NCI-H524 (cell line): ENCODE measurements at places on chromosomes 1 and 21.

DNA sequence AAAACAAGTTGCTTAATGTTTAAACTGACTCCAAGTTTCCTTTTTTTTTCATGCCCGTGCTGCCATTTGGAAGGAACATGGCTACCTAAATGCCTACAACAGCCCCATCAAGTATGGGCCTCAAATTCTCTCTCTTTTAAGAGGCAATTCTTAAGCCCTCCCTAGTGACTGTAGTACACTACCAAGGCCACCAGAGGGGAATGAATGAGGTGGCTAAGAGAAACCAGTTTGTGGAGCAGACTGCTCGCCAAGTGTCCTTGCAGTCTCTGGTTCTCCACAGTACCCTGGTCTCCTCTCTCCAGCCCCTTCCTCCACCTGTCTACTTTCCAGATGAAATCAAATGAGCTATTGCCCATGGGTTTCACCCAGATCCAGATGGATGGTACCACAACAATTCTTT is 1809.6 kb downstream of the BRINP3 start:
- DNase-seq: no peak

GRCh38 chr1:229991104-229991513 is 75.9 kb upstream of the GALNT2 start:
- no peak for DNase-seq

GRCh38 chr1:201456499-201457309 is 12.3 kb downstream of the PHLDA3 start:
- no peak for DNase-seq

- DNase-seq: no peak
These were observed 859 bp upstream of the ANGPTL1 start for GRCh38 chr1:178871551-178872320.

DNA sequence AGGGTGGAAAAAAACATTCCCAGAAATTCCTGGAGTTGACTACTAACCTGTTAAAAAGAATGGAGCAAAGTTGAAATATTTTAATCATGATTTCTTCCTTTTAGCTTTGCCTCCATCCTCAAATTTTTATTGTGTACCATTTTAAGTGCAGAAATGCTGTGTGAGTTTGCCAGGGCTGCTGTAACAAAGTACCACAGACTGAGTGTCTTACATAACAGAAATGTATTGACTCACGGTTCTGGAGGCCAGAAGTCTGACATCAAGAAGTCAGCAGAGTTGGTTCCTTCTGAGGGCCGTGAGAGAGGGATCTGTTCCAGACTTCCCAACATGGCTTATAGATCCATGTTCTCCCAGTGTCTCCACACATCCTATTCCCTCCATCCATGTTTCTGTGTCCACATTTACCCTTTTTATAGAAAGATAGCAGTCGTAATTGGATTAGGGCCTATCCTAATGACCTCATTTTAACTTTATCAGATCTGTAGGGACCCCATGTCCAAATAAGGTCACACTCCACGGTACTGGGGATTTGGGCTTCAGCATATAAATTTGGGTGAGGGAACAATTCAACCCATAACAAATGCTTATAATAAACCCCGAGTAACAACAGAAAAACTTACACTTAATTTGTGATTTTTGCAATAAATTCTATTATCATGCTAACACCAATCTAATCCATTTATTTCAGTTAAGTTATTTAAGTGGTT is 12.7 kb downstream of the SNX7 start:
- DNase-seq: no peak

DNA sequence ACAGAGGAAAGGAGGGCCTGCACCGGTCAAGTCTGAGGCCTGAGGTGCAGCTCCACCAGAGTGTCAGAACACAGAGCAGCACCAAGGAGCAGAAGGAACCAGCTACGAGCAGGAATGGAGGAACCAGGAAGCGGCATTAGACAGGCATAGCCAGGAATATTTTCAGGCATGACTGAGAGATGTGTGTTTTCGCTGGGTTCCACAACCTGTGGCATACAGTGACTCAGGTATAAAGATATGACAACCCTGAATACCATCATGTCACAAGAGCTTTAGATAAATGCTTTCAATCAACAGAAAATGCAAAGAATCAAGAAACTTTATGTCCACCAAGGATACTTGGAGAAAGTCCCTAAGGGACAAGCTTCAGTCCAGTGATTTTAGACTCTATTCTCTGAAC is 189.3 kb upstream of the NRIP1 start:
- DNase-seq: no peak

DNA sequence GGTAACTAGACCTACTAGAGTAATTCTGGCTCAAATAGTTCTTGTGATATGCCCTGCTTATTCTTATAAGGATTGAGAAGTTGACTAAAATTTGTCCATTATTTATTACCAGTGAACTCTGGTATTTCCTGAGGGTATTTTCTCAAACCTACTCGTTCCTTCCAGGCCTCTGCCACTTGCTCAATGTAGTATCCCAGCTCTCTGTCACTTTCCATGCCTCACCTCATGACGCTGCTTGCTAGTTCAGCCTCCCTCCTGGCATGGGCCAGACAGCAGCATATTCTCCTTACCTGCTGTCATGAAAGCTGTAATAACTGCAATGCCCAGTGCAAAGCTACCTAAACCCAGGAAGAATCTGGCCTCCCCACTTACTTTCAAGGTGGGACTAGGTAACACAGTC is 602.9 kb upstream of the ADAMTS5 start:
- DNase-seq: no peak

- peak; percentile 26 for DNase-seq
These were observed 60.1 kb downstream of the F3 start for GRCh38 chr1:94481473-94481933.

DNA sequence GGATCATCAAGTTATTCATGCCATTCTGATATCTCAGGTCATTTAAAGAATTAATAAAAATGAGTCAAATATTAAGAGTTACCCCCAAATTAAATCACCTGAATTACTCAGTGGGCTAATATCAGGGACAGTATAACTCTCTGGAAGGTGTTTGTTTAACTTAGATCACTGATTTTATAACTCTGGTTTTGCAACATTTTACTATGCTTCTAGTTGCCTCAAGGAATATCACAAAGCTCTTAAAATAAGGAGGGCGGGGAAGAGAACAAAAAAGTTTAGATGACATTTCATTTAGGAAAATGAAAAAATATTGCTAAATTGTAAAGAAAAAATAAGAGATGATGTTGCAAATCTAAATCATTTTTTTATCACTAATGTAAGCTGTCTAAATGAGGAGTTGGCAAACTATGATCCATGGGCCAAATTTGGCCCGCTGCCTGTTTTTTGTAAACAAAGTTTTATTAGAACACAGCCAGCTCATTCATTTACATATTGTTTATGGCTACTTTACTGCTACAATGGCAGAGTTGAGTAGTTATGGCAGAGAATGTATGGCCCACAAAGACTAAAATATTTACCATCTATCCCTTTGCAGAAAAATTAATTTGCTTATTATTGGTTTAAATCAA is 31.9 kb upstream of the SLC19A2 start:
- DNase-seq: no peak

DNA sequence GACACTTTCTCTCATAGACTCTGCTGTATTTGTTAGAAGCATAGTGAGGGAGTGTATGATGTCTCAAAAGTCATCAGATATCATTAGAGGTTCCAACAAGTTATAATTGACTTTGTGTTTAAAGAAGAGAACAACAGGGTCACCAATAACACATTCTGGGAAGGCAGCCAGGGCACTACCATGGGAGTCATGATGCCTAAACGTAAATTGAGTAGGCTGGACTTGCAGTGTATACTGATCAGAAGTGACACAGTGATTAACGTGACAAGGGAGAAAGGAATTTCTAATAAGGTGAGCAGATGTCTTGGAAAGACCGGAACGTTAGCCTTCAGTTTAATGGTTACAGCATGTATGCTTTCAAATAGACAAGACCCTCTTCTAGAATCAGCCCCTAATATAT is 973.2 kb downstream of the NCAM2 start:
- DNase-seq: peak; percentile 17

GRCh38 chr1:64867266-64867665 is 99.1 kb downstream of the JAK1 start:
- DNase-seq: no peak

- no peak for DNase-seq
These were observed 120.5 kb downstream of the LACTBL1 start for GRCh38 chr1:22852144-22852655.

DNA sequence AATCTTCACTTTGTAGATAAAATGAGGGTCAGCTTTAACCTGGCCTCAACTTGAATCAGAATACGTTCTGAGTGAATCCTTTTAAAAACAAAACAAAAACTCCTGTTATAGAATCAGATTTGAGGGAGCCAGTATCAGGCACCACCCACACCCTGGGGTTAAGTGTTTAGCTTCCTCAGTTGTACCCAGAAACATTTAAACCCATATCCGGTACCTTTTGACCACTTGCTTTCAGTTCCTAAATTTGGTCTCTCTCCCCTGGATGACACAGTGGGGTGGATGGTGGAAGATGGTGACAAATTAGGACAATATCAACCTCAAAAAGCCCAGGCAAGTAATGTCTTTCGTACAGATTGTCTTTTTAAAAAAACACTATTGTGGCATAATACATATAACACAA is 10.4 kb downstream of the KLHDC7A start:
- DNase-seq: no peak
